ENCODE measurements at places on chromosomes 4 and X.
A peak's percentile ranks its signal among the peaks of the same experiment; 100 is the strongest.

DNA sequence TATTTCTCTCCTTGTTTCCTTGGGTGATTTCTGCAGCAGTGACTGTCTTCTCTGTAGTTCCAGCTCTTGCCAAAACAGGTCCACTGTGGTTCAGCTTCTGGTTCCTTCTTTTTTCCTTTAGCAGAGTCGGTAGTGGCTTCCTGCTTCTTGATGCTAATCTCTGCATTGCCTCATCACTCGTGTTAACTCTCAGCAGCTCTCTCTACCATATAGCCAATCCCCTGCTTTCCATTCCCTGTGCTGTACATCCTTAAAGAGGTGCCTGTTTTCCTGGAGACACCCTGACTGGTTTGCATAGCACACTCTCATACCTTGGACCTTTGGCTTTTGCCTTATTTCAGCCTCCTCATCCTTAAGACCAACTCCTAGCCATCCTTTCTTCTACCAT is 191.2 kb upstream of the LNX1 start:
- no peak for DNase-seq

GRCh38 chr4:181939199-181939945 is 303.8 kb upstream of the TENM3 start:
- DNase-seq: no peak

DNA sequence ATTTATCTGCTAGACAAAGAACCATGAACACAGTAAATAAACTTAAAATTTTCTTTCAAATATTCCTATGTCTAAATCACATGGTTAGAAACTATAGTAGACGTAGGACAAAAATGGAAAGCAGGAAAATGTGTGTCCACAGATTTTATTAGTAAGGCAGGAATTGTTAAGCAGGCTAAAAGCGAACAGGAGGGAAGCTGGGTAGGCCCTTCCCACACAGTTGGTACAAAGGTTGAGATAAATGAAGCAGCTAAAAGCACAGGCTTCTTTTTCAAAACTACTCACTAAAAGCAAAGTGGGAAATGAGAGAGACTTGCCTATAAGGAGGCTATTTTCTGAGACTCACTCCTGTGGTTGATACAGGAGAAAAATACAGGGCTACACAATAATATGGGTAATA is 108.1 kb upstream of the PABPC4L start:
- no peak for DNase-seq

- DNase-seq: no peak
These were observed 49.3 kb upstream of the MED14 start for GRCh38 chrX:40784516-40785151.

DNA sequence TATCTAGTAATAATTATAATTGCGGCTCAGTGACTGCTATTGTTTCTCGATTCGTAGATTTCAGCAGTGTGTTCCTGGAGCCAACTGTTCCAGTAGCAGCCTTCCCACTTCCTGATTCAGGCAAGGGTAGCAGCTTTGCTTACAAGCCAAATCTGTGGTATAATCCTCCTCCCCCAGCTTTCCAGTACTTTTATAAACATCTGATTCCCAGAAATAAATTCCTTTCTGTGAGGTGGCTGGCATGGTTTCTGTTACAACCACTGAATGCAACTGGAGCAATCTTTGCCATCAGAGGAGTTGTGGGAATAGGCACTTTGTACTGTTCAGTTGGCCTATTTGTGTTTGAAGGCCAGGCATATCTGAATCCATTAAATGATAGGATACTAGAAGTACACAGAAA is 80.0 kb downstream of the GLRA3 start:
- no peak for DNase-seq

DNA sequence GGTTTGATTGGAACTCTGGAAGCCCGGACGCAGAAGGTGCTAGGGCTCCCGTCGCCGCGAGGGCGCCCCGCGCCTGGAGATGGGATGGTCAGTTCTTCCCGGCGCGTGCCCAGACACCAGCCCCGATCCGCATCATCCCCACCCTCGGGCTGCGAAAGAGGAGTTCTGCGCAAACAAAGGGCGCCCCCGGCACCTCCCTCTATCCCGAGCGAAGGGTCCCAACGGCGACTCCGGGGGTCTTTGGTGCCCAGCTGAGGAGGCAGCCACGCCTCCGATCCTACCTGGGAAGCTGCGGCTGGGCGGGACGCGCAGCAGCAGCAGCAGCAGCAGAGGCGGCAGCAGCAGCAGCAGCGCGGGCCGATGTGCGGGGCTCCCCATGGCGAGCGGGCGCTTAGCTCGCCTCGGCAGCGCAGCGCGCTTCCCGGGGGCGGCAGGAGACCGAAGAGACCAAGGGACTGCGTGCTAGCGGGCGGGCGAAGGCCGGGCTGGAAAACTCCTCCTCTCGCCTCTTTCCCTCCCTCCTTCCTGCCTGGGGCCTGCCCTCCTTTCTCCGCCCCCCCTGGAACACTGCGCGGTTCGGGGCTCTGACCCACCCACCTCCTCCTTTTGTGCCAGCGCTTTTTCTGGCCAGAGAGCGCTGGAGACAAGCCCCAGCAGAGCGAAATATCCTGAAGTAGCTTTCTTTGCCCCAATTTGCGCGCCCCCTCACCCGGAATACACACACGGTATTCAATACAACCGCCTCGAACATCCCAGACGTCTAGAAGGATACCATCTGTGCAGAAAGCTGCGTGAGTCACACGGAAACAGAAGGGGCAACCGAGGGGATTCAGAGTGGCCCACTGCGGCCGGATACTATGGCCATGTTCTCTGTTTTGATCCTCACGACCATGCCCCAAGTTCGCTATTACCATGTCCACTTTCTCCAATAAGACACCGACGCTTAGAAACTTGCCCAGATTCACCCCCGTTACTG is at the start of gene SRPX:
SRPX (minus strand) TSS at position 457 of the 976 bp plus-strand sequence; CDS start at position 378, 79 bp downstream.
- DNase-seq: no peak

GRCh38 chr4:152534541-152535359 is 1.1 kb downstream of the FBXW7 start:
- DNase-seq: peak; percentile 33

DNA sequence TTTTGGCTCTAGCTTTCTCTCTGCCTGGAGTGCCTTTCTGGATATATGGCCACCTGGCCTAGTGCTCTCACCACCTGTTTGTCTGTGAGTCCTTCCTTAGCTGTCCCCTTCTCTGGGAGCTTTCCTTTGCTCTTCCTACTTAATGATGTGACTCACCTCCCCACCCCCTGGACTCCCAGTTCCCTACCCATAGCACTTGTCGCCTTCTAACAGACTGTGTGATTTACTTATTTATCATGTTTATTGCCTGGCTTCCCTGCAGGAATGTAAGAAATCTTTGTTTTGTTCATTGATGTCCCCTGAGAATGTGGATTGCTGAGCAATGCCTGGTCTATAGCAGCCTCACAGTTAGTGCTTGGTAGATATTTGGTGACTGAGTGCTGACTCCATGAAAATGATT is 18.9 kb downstream of the ADD1 start:
- no peak for DNase-seq

DNA sequence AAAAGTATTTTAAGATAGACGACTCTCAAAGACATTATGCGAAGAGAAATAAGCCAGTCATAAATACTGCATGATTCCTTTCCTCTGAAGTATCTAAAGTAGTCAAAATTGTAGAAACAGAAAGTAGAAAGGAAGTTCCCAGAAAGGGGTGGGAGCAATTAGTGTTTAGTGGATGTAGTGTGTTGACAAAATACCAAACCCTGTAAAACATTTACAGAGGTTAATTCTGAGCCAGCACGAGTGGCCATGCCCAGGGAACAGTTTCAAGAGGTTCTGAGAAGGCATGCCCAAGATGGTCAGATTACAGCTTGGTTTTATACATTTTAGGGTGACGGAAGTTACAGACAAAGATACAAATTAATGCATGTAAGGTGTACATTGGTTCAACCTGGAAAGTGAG is 34.4 kb upstream of the SLC25A4 start:
- DNase-seq: no peak
